Smooth muscle cell of bladder (primary cell): ENCODE measurements at places on chromosomes 1 and 21. TPM values are rescaled to one million over a fixed set of nuclear protein-coding genes. Genes with fewer than 3 reads are reported as not detected.

The MRPS21 gene
- total RNA-seq, result 107 and 111 TPM in 2 replicates

The SYCP1 gene
- not detected in 2 replicates for total RNA-seq

The C1QTNF12 gene
- total RNA-seq, result 0.83 and 1.3 TPM in 2 replicates

The S100A14 gene
- 0.18 and 0.28 TPM in 2 replicates for total RNA-seq

The HSPB7 gene
- total RNA-seq, result 3.8 and 14.5 TPM in 2 replicates

The CD84 gene
- total RNA-seq, result not detected in 2 replicates

The TSPAN1 gene
- 0.14 and 0.46 TPM in 2 replicates for total RNA-seq

The ATF3 gene
- total RNA-seq, result 1.4 and 2.8 TPM in 2 replicates

The CASZ1 gene
- total RNA-seq, result under 0.01 and 0.14 TPM in 2 replicates

The TSSK3 gene
- 0.43 and 0.65 TPM in 2 replicates for total RNA-seq

The PCP4L1 gene
- not detected in 2 replicates for total RNA-seq

The GORAB gene
- 12.2 and 18.7 TPM in 2 replicates for total RNA-seq

The EFNA3 gene
- total RNA-seq, result 0.14 and 0.83 TPM in 2 replicates

The CYYR1 gene
- total RNA-seq, result 0.09 TPM in 1 of 2 replicates, not detected in the other

The TRIM45 gene
- 1.7 and 1.8 TPM in 2 replicates for total RNA-seq

The EDN2 gene
- total RNA-seq, result not detected in 2 replicates

The MROH9 gene
- total RNA-seq, result 0.09 TPM in 1 of 2 replicates, not detected in the other

The SLAMF8 gene
- not detected in 2 replicates for total RNA-seq

The OR2T29 gene
- not detected in 2 replicates for total RNA-seq

The CELA3A gene
- total RNA-seq, result not detected in 2 replicates

The TTC39A gene
- total RNA-seq, result 0.28 and 0.74 TPM in 2 replicates

The TIE1 gene
- 0.14 and 1.2 TPM in 2 replicates for total RNA-seq

The ATAD3C gene
- total RNA-seq, result not detected in 2 replicates

The RGS13 gene
- 0.14 and 0.28 TPM in 2 replicates for total RNA-seq

The NBPF4 gene
- not detected in 2 replicates for total RNA-seq

The PRDX6 gene
- 234 and 254 TPM in 2 replicates for total RNA-seq

The DIO1 gene
- not detected in 2 replicates for total RNA-seq

The SLC44A3 gene
- total RNA-seq, result 1.4 and 1.8 TPM in 2 replicates

The S100B gene
- total RNA-seq, result 0.28 TPM in 1 of 2 replicates, not detected in the other

The LAPTM5 gene
- total RNA-seq, result under 0.01 and 0.09 TPM in 2 replicates

The CELA3B gene
- not detected in 2 replicates for total RNA-seq

The KRTAP21-2 gene
- total RNA-seq, result not detected in 2 replicates

The ACOT7 gene
- total RNA-seq, result 25.4 and 37.7 TPM in 2 replicates

The PLXNA2 gene
- 0.43 and 1.1 TPM in 2 replicates for total RNA-seq

The DMRTA2 gene
- 0.09 and 0.14 TPM in 2 replicates for total RNA-seq

The ADORA3 gene
- total RNA-seq, result not detected in 2 replicates

The MYOG gene
- not detected in 2 replicates for total RNA-seq

The RGSL1 gene
- not detected in 2 replicates for total RNA-seq

The CHIA gene
- not detected in 2 replicates for total RNA-seq

The ANKRD35 gene
- total RNA-seq, result 1.9 and 2.0 TPM in 2 replicates

The FAAH gene
- total RNA-seq, result 0.43 and 1.8 TPM in 2 replicates

The SPATA21 gene
- total RNA-seq, result not detected in 2 replicates

The KCNJ9 gene
- total RNA-seq, result under 0.01 TPM in 2 replicates

The SKI gene
- 10.5 and 15.6 TPM in 2 replicates for total RNA-seq

The DNM3 gene
- total RNA-seq, result 0.46 and 0.71 TPM in 2 replicates

The CEP85 gene
- total RNA-seq, result 3.3 and 3.7 TPM in 2 replicates
